GM13976 (cell line): ENCODE measurements at places on chromosomes 2 and 18.

- DNase-seq = no peak
Measured at GRCh38 chr2:8821276-8822217, 15.9 kb downstream of the KIDINS220 start.

GRCh38 chr18:11177382-11177781 lies 28.0 kb upstream of the PIEZO2 start:
- no peak for DNase-seq

DNA sequence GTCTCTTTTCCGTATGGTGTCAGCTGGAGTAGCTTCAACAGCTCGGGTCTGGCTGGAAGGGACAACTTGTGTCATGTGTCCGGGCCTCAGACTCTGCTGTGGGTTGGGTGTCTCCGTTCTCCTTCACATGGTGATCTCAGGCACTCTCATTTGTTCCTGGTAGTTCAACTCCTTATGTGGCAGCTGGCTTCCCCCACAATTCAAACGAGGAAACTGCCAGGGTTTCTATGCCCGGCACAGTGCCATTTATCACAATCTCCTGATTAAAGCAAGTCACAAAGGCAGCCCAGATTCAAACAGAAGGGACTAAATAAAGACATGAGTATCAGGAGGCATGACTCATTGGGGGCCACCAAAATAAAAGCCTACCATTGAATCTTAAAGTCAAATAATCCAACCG lies 22.7 kb downstream of the MRO start:
- DNase-seq = no peak

- DNase-seq = peak; percentile 21
Measured at GRCh38 chr18:49024804-49025421, 74.1 kb upstream of the SMAD7 start.

DNA sequence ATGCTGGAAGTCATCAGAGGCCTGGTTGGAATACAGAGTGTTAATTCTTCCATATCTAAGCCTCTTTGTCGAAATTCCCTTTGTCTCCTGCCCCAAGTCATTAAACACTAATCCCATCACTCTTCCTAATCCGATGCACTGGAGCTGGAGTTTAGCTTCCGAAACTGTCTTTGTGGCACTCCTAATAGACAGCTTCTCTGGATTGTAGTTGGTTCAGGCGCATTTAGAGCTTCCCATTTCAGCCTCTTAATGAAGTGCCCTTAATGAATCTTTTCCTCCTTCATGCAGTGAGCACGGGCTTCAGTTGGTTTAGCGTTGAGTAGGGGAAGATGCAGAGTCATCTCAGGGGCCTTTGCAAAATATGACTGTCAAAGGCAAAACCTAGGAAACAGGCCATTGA lies 72.2 kb upstream of the MEIS1 start:
- no peak for DNase-seq

DNA sequence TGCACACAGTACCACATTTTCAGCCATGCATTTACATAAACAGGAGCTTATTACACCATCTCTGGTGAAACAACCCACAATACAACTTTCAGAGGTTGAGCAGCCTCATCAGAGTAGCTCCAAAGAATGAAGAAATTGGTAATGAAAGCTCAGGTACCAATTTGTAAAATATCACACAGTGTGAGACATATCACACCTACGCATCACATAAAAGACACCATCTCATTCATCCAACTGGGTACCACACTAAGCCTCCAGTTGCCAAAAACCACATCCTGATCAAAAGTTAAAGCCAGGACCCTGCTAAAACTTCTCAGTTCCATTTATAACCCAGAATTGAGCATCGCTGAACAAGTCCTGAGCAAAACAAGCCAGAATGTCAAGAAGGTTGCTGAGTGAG lies 4.6 kb downstream of the TMEM163 start:
- no peak for DNase-seq

- no peak for DNase-seq
Measured at GRCh38 chr2:238763471-238763995, 84.4 kb upstream of the TWIST2 start.

DNA sequence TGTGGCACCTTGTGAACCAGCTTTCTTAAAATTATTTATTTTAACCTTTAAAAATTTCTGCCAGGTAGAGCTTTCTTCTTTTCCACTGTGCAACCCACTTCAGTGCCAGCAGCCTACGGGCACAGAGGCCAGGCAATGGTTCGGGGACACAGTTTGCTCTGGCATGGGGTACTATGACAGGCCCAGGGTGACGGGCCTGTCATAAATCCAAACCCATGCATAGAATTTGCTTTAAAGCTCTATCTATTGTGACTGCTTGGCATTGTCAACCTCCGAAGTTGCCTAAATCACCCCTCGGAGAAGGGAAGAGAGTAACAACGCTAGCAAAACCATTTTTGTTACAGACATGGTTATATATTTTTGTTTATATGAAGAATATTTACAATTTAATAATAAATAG lies 1.5 kb downstream of the ODC1 start:
- DNase-seq = no peak

GRCh38 chr2:98484652-98485452 lies 40.2 kb downstream of the INPP4A start:
- DNase-seq = no peak

DNA sequence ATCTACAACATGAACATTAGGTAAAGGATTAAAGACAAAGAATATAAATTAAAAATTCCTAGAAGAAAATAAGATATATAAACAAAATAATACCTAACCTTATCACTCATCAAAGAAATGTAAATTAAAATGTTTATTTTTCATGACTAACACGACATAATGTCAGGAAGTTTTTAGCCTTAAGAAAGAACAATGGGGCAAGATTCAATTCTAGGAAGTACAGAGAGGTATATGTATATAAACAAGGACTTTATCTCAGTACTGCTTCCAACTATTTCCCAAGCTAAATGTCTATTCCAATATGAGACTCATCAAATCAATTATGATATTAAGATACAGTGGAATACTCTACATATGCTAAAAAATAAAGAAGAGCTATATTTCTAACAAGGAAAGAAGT lies 44.1 kb downstream of the TTC21B start:
- no peak for DNase-seq

GRCh38 chr2:20919297-20919800 lies 96.4 kb upstream of the LDAH start:
- no peak for DNase-seq
